ENCODE measurements at places on chromosomes 2 and 18.

GRCh38 chr2:64989982-64990614, 899 bp downstream of the SLC1A4 start:
- DNase-seq: no peak

- DNase-seq: no peak
Measured at GRCh38 chr2:141957321-141957720, 173.5 kb downstream of the LRP1B start.

DNA sequence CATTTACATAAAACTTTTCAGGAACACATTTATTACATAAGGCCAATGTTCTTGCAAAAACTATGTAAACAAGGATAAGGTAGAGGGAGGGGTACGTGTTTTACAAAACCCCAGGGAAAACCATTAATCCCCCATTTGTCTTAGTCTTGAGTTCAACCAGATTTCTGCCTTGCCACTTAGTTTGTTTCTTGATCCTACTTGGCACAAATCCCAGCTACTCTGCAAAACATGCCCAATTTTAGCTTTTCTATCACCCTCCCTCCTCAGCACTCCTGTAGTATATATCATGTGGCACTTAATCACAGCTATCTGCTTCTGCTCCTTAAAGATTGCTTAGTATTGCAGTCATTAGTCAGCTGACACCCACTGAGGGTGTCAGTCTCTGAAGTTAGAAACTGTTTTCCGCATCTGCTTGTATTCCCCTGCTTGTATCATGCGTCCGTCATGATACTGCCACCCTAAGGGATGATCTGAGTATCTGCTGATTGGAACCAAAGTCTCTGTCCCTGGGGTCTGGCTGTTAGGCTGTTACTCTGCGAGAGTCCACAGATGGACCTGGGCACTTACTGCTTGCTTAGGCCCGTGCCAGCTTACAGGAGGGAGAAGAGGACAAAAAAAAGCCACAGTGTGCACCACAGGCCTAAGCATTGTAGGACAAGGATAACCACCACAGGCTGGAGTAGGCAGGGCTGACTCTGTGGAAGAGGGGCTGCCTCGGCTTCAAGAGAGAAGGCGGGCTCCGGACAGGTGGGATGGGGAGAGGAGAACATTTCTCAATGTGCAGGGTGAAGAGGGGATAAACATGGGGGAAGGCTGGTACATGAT, 82.2 kb downstream of the EPAS1 start:
- DNase-seq: no peak

GRCh38 chr2:55017428-55017827, 32.8 kb downstream of the RTN4 start:
- no peak for DNase-seq

DNA sequence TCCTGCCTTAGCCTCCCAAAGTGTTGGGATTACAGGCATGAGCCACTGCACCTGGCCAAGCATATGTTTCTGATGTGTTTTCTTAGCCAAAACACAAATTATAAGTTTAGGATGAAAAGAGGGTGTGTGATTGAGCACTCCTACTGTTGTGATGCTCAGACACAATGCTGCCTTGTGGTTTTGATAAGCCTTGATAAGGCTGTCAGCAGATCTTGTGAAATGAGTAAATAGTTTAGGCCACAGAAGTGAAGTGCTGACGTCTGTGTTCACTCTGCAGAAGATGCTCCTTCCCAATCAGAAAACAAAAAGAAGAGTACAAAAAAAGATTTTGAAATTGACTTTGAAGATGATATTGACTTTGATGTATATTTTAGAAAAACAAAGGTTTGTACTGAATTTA, 24.3 kb downstream of the NCAPH start:
- no peak for DNase-seq

GRCh38 chr2:232295971-232296370, 82.6 kb upstream of the ALPP start:
- DNase-seq: no peak

DNA sequence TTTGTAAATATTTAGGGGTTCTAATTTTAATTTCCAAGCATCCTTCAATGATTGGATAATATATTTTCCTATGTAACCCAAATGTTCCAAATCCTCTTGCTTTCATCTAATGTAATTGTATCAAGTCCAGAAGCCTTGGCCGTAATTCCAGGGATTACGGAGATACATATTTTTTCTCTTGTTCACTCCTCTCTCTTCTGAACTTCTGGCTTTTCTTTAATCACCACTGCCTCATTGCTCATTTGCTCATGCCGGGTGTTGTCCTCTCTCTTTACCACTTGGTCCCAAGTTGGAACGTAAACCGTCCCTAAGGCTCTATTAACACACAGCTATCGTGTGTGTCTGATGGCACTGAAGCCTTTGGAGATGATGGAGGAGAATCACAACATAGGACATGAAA, 188.7 kb upstream of the COL3A1 start:
- DNase-seq: no peak

DNA sequence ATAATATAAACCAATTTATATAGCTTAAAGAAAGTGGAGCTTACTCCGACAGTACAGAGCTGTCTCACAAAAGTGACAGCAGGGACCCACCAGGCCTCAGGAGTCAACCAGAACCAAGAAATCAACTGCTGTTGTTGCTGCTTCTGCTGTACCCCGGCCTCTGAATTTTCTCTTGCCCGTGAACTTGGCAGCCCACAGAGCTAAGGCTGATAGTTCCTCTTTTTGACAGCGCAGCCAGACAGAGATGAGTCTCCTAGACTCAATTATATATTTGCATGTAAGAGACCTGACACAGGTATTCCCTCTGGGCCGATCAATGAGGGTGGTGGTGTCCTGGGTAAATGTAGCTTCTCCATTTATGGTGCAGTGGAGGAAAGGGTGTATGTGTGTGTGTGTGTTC, 109.4 kb downstream of the KCTD1 start:
- no peak for DNase-seq

DNA sequence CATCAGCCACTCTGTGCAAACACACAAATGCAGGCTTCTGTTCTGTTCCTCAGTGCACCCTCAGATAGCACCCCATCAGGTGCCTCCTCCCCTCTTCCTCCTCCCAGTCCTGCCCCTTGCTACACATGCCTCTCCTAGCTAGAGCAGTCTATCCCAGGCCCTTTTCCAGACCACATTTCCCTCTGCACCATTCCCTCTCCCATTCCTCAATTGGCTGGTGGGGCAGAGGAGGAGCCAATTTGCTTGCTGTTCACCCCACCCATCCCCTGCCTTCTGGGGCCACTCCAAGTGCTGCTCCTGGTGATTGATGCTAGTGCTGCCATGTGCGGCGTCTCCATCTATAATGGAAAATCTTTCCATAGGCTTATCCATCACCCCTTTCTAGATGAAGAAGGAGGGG, 5.4 kb downstream of the CFAP65 start:
- DNase-seq: no peak

GRCh38 chr2:67065046-67065445, 332.1 kb upstream of the ETAA1 start:
- no peak for DNase-seq

GRCh38 chr2:579351-579886, 97.8 kb downstream of the TMEM18 start:
- DNase-seq: no peak

- no peak for DNase-seq
Measured at GRCh38 chr18:46474487-46475389, 182.3 kb downstream of the LOXHD1 start.

- no peak for DNase-seq
Measured at GRCh38 chr2:174014699-174015070, 49.5 kb upstream of the SP3 start.

DNA sequence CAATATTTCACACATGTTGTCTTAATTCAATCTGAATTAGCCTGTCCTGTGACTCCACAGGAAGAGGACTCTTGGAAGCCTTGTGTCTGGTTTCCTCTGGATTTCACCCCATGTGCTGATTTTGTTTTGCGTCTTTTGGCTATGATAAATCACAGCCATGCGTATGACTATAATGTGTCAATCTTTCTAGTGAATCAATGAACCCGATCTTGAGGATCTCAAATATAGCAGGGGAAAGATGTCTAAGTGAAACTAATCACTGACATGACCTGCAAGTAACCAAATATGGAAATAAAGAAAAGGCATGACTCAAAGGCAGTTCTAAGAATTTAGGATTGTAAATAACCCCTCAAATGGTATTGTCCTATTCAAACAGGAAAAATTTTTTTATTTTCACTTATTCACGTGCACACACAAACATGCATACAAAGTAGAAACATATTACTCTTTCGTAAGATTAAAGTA, 8.2 kb downstream of the WDFY1 start:
- DNase-seq: no peak

DNA sequence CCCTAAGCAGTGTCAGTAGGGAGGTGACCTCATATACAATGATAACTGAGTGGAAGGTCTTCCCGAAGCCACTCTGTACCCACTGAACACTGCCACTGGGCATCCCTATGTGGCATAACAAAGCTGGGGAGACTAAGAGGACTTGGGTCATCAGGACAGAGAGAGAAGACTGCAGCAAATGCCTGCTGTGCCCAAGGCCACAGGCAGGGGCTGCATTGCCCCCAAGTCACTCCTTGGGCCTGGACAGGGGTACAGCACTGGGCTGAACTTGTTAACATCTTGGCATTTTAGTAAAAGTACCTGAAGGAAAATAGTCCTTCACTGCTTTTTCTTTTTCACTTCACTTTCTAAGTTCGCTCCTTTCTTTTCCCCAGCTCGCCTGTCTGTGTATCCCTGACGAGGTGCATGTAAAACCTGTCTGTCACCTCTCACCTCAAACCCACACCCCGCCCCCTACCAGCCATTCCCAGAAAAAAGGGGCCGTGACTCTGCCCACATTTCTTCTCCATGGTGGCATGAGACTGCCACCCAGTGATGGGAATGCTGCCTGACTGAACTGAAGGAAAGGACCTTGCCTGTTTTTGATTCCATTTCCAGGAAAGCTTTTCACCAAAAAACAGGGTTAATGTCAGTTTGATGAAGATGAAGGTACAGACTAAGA, 62.9 kb downstream of the MTHFD2 start:
- peak; percentile 38 for DNase-seq

DNA sequence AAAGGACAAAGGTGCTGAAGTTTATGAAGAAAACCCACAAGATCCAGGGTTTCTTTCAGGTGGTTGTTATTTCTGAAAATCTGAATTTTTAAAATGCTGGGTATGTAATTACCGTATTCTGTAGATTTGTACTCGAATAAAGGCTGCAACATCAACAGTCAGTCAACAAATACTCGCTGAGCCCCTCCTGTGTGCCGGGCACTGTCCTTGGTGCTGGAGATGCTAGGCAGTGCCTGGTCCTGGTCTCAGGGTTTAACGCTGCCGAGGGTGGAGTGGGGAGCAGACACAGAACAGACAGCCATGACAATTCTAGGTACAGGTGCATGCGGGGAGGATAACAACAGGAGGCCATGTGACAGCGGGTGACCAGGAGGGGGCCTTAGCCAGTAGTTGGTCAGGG, 27.2 kb upstream of the PDIA6 start:
- DNase-seq: no peak

- DNase-seq: no peak
Measured at GRCh38 chr2:55917117-55917516, 6.5 kb downstream of the EFEMP1 start.

DNA sequence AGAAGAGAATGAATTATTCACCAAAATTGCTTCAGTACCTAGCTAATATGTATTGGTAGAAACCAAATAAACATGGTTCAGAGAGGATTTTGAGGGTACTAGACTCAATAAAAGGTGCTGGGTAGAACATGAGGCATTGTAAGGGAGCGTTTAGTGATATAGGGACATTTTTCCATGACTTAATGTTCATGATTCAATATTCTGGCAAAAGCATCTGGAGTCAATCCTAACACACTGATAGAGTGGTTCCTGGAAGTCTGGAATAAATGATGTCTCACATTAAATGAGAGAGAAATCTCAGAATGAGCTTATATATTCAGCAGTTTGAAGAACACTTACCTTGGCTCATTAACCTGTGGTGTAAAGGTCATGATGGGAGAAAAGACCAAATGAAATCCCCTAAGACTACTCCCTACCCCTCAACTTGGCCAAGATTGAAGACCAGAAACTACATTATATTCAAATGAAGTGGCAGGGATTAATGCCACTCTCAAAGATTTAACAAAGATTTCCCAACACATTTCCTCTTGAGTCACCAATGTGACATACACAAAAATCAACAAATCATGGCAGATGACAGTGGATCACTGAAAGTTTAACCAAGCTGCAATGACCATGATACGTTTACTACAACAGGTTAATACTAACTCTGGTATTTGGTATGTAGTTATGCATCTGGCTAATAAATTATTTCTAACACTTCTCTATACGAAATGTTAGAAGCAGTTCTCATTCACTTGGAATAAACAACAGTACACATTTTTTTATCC, 309.5 kb downstream of the SATB2 start:
- DNase-seq: no peak

DNA sequence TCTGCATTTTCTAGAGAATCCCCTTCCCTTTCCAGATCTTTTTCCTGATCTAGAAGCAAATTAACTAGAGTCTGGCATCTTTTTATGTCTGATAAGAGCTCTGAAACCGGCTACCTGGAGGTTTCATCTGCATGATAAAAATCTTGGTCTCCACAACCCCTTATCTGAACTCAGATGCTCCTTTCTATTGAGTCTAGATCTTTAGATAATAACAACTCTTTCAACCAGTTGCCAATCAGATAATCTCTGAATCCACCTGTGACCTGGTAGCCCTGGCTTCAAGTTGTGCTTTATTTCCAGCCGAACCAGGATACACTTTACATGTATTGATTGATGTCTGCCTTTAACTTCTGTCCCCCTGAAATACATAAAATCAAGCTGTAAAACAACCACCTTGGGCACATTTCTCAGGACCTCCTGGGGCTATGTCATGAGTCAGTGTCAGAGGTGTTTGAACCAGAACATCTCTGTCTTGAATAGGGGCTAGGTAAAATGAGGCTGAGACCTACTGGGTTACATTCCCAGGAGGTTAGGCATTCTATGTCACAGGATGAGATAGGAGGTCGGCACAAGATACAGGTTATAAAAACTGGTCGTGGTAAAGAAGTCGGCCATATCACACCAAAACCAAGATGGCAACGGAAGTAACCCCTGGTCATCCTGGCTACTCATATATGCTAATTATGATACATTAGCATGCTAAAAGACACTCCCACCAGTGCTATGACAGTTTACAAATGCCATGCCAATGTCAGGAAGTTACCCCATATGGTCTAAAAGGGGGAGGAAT, 20.8 kb downstream of the RALBP1 start:
- no peak for DNase-seq

DNA sequence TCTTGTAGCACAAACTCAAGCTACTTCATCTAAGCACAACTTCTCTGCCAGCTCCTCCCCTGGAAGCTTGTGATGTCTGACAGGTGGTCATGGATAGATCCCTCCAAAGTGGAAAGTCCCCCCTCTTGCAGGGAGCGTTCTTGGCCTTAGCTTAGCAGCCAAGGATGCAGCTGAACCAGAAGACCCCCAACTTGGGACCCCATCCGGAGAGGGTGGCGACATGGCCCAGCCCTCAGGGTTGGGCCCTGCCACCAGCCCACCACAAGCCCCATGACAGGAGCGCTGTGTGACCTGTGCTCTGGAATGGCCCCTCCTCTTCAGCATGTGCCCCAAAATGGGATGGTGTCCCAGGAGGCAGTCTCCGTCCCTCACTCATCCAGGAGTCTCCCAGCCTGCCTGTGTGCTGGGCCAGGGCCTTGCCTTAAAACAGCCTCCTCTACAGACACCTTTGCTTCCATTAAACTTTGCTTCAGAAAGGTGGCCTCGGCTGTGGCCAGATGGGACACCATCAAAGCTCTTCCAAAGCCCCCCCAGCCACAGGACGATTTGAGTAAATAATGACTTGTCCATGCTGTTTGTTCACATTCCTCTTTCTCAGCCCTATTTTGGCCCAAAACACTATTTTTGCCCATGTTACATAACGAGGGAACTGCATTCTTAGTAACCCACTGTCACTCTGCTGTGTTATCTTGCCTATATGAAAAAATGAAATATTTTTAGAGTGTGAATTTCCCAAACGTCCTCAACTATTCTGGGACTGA, 122.1 kb downstream of the RAB3GAP1 start:
- DNase-seq: no peak
